ENCODE measurements at places on chromosomes 1 and 21.

- no peak for DNase-seq
Measured at GRCh38 chr1:55478742-55479141, 263.6 kb upstream of the USP24 start.

GRCh38 chr1:96973605-96974004, 252.0 kb downstream of the PTBP2 start:
- DNase-seq: no peak

DNA sequence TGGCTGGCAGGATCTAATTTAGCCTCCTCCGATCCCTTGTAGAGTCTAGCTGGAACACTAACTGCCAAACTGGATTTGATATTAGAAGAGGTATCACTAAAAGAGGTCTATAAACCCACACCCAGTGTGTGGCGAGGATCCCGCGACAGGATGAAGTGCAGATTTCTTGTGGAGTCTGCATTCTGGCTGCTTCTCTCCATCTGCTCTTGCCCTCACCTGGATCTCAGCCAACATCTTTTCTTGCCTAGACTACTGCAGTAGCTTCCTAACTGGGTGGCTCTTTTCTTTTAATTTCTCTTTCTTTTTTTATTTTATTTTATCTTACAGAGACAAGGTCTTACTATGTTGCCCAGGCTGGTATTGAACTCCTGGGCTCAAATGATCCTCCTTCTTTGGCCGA, 48.9 kb upstream of the CAPZB start:
- no peak for DNase-seq

DNA sequence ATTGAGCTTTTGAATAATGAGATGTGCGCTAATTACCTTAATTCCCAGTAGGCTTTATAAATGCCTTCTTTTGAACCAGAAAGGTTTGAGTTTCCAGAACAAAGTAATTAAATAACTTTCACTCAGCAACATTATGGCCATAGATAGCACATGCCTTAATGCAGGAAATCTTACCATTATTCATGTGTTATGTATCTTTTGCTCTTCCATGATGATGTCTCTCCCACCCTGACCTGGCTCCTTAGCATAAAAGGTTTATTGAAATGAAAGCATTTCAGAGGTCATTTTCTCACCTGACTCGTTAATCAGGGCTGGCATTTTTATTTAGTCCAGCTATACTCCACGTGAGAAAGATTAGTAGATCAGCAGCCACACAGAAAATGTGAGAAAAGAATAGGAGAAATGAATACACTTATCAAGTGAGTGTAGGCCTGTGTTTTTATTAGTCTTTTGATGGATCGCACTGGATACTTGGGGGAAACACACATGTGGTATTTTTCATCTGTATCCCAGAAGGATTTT, 180.2 kb downstream of the ATP6V1G3 start:
- no peak for DNase-seq

- DNase-seq: no peak
Measured at GRCh38 chr21:34671891-34672290, 3.1 kb downstream of the CLIC6 start.

Data from central memory CD8-positive, alpha-beta T cell (primary cell).